ENCODE measurements at places on chromosomes 7 and 10.

DNA sequence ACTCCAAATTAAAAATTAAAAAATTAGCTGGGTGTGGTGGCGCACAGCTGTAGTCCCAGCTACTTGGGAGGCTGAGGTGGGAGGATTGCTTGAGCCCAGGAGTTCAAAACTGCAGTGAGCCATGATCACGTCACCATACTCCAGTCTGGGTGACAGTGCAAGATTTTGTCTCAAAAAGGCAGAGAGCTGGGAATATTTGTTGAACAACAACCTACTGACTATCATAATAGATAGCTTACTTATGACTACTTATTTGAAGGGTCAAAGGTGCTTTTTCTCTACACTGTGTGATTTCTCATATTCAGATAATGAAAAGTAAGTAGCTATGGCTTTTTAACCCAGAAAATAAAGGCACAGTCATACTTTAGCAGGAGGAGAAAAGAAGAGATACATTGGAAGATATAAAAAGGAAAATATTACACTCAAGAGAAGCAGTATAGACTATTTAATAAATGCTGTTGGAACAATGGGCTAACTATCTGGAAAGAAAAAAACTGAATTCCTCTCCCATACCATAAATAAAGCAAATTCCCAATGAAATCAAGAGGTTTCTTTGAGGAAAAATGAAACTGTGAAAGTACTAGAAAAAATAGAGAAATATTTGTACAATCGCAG is 6.7 kb downstream of the GSDME start:
- H3K4me1 ChIP-seq, result no peaks in the 10 kb centered on the region
- no peak overlapping the region for H3K27ac ChIP-seq
- H3K36me3 ChIP-seq, result no peaks in the 10 kb centered on the region
- no peak overlapping the region for H3K4me3 ChIP-seq
- DNase-seq, result no peak

- no peak for DNase-seq
- peaks cover 1% of the 10 kb centered on the region for H3K4me1 ChIP-seq
- no peaks in the 10 kb centered on the region for H3K36me3 ChIP-seq
- H3K27ac ChIP-seq, result no peak overlapping the region
- H3K27me3 ChIP-seq, result no peaks in the 10 kb centered on the region
Observed at GRCh38 chr7:28330384-28331070, 81.8 kb upstream of the CREB5 start.

DNA sequence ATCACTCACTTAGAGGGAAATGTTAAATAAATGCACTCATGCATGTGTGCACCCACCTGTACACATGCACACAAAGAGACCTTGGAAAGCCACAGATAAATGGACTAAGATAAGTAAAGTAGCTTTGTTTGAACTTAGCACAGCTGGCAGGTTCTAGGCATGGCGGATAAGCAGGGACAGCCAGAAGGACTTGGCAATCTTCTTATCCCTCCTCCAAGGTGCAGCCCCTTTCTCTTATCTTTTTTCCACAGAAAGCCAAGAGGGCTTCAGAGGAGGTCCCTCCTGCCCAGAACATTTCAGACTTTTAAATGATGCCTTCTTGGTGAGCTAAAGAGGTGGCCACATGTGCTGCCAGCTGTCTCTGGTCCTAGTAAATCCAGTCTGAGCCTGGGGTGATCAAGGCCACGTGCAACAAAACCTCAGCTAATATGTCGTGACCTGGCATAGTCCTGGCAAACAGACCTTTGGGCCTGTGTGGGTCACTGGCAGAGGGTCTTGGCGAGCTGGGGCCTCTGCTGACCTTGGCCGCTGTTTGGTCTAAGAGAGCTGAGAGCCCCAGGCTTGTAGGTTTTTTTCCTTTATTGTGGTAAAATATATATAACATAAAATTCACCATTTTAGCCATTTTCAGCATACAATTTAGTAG is 43.2 kb upstream of the SLC35B4 start:
- H3K27ac ChIP-seq, result no peak overlapping the region
- no peak for DNase-seq
- H3K4me3 ChIP-seq, result no peak overlapping the region
- H3K4me1 ChIP-seq, result peaks cover 2% of the 10 kb centered on the region
- no peaks in the 10 kb centered on the region for H3K27me3 ChIP-seq
- no peaks in the 10 kb centered on the region for H3K36me3 ChIP-seq

GRCh38 chr7:84568781-84569180 is 374.2 kb upstream of the SEMA3A start:
- H3K4me3 ChIP-seq, result no peak overlapping the region
- H3K4me1 ChIP-seq, result no peaks in the 10 kb centered on the region
- no peak for DNase-seq
- no peak overlapping the region for H3K27ac ChIP-seq
- H3K36me3 ChIP-seq, result no peaks in the 10 kb centered on the region
- no peaks in the 10 kb centered on the region for H3K27me3 ChIP-seq

Data from ovary (tissue), 10 donors.